Nucleus accumbens (tissue), 56 donors: ENCODE measurements at places on chromosomes 6 and 20.

DNA sequence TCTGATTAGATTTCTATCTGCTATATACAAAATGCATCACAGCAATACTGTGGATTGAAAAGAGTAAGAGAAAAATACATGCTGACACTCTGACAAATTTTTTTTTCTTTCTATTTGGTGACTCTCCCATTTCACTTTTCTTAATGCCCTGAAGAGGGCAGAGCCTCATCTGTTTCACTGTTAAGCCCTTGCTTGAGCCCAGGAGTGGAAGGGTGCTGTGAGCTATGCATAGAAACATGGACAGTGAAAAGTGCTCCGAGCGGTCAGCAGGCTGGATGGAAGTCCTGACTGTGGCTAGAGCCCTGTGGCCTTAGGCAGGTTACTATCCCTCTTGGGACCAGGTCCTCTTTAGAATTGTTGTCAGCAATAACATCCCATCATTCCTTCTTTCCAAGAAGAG lies 17.4 kb upstream of the CSE1L start:
- no peak for DNase-seq

GRCh38 chr6:141309295-141309694 lies 823.4 kb upstream of the GJE1 start:
- no peak for DNase-seq

DNA sequence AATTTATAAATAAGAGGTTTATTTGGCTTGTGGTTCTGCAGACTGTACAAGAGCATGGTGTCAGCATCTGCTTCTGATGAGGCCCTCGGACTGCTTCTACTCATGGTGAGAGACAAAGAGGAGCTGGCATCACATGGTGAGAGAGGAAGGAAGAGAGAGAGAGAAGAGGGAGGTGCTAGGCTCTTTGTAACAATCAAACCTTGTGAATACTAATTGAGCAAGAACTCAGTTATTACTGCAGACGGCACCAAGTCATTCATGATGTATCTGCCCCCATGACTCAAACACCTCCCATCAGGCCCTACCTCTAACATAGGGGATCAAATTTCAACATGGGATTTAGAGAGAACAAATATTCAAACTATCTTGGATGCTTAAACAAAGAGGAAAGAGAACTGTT lies 6.3 kb upstream of the SIRPG start:
- no peak for DNase-seq

DNA sequence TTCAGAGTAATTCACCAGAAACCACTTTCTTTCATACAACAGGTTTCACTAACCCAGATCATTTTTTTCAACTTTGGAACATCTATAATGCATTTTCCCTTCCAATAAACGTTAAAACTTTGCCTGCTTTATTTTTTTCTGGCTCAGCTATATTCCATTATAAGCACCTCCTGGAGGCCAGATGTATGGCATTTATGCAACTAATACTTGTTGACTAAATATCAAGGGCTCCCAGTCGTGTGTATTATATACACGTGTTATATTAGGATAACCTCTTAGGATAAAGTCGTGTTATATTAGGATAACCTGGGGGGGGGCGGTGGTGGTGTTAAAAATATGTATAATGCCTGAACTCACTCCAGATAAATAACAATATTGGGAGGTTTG lies 6.7 kb downstream of the OPN5 start:
- DNase-seq = no peak

- DNase-seq = no peak
Measured at GRCh38 chr6:35503534-35503933, 6.7 kb upstream of the TEAD3 start.

- DNase-seq = no peak
Measured at GRCh38 chr20:46021361-46022359, 7.4 kb upstream of the SLC12A5 start.

DNA sequence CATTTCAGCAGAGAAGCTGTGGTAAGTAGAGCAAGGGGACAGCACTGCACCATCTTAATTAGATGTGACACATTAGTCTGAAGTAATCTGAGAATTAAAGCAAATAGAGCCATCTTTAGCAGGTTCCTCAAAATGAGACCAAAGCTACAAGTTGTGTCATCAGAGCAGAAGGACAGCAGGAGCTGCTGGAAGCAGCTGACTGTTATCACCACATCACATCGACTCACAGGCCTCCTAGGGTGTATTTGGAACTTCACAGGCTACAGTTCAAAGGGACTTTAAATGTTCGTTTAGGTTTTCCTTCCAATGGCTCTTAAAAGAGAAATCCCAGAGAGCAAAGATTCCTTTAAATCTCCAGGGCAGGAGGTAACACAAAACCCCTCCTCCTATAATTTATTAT lies 69.5 kb downstream of the LCA5 start:
- no peak for DNase-seq

GRCh38 chr20:16069389-16070010 lies 503.7 kb downstream of the KIF16B start:
- no peak for DNase-seq

GRCh38 chr6:112936504-112936903 lies 589.4 kb downstream of the RFPL4B start:
- DNase-seq = no peak

DNA sequence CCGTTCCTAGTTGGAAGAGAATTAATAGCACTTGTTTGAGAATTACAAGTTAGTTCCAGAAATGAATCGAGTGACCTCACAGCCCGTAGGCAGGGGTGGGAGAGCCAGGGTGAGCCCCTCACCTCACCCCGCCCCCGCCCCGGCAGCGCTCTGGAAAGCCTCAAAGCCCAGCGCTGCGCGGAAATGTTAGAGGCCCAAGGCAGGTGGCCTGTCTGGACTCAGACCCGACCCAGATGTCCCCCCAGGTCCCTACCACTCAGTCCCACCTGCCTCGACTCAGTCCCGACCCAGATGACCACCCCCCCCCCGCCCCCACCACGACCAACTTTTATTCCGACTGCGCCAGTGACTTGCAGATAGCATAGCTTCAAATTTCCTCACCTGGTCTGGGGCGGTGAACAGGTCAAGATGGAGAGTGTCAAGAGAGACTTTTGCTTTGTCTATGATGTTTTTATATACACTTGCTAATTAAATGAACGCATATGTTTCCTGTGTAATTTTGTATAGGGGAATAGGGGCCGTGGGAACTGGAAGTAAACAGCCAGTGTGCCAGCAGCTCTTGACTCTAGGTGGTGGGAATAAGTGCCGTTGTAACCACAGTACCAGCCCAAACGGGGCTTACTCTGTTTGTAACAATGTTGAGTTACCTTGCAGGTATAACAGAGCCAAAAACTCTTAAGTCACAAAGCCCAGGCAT lies 1.2 kb upstream of the PXDC1 start:
- no peak for DNase-seq

GRCh38 chr20:20894280-20894679 lies 181.8 kb upstream of the RALGAPA2 start:
- no peak for DNase-seq

- no peak for DNase-seq
Measured at GRCh38 chr6:111032484-111033140, 50.8 kb downstream of the RPF2 start.

DNA sequence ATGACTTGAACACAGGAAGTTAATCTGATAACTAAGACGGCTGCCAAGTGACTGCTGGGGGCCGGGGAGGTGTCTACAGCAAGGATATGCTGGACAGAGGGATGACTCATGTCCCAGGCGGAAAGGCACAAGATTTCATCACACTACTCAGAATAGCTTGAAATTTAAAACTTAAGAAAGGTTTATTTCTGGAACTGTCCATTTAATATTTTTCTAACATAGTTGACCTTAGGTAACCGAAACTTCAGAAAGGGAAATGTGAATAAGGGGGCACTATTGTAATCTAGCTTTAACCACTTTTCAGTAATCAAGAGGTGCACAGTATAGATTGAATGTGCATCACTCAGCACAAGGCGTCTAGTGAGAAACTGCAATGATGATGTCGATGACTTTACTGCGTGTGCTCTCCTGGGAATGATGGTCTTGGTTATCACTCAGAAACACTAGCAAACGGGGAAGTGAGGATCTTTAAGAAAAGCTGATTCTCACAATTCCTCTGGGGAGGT lies 171.5 kb downstream of the QKI start:
- DNase-seq = no peak

GRCh38 chr6:34476447-34476846 lies 10.6 kb downstream of the PACSIN1 start:
- DNase-seq = no peak

DNA sequence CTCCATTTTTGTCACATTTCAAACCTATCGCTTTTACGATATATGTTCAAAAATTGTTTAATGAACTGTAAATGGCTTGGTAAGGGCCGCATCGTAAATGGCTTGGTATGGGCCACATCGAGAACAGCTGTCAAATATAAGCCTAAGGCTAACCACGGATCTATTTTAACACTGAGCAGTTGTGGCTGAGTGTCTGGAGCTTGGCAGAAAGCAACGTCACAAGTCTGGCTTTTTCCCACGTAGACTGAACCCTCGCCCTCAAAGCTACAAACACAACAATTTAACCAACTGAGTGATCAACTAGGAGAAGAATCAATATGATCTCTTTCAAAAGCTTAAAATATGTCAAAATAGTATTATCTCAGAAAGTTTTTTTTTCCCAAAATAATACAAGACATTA lies 71.4 kb upstream of the PRSS16 start:
- DNase-seq = no peak

DNA sequence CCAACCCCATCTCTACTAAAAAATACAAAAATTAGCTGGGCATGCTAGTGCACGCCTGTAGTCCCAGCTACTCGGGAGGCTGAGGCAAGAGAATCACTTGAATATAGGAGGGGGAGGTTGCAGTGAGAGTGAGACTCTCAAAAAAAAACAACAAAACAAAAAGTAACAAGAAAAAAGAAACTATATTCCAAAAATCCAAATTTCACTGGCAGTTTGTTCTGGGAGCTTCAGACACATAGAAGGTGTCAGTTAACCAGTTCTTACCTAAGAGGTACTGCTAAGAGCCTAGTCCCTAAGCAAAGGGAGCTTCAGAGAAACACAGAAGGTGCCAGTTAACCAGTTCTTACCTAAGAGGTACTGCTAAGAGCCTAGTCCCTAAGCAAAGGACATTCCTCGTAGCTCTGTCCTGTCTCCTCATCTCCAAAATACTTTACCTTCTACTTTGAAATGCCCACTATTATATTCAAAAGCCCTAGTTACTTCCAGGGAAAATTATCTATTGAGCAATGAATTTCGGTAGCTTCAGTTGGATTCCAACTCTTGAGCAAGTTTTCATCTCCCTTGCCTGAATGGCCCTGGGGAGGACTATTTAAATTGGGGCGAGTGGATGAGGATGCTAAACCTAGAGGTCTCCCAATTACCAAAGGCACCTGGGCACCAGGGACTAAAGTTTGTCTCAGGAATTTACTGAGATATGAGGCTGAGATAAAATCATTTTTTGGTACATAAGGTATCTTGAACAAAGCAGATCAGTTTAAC lies 41.0 kb downstream of the HFE start:
- no peak for DNase-seq

GRCh38 chr6:70680396-70680795 lies 12.7 kb downstream of the SMAP1 start:
- DNase-seq = no peak

DNA sequence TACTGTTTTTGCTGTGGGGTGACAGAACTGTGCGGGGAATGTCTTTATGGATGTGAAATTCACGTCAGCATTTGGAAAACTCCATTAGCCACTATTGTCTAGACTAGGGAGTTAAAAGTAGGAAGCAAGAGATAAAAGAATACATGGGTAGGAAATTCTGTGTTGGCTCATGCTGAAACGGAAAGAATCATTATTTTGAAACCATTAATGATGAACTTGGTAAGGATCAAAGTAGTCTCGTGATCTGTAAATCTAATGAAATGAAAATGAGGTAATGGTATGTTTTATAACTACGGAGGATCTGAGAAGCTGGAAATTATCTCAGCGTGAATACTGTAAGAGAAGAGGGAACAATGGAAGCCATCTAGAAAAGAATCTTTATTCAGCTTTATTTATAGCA lies 11.1 kb upstream of the CD40 start:
- DNase-seq = no peak

- DNase-seq = no peak
Measured at GRCh38 chr6:5412017-5412416, 150.7 kb downstream of the FARS2 start.

DNA sequence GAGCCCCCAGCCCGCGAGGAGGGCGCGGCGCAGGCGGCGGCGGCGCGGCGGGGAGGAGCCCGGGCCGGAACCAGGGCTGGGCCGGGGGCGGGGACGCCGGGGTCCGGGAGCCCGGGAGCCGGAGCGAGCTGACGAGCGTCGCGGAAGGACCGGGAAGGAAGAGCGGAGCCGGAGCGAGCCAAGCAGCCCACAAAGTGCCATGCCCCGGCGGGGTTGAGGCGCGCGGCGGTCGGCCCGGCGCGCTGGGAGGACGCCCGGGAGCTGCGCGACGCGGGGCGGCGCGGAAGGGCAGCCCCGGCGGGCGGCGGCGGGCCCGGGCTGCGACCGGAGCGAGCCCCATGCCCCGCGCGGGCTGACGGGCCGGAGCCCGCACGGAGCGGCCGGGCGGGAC lies 289 bp downstream of the FOXP4 start:
- DNase-seq = no peak

GRCh38 chr20:46040902-46041535 lies 12.0 kb downstream of the SLC12A5 start:
- DNase-seq = no peak

DNA sequence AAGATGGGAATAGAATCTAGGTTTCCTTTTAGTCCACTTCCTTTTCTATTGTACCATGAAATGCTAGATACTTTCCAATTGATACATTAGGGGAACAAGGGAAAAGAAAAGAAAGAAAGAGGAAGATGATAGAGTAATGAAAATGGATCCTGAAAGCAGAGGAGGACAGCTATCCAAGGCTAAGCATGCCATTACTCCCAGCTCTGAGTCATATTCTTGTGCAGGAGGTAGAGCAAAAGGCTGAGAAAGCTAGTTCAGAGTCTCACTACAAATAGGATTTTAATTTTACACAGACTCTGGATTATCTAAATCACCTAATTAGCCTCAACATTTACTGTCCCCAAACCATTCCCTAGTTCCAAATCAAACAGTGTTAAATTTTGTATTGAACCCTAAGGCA lies 23.6 kb downstream of the RWDD2A start:
- DNase-seq = no peak

GRCh38 chr6:31713991-31714684 lies 1.0 kb upstream of the LY6G6D start:
- no peak for DNase-seq

DNA sequence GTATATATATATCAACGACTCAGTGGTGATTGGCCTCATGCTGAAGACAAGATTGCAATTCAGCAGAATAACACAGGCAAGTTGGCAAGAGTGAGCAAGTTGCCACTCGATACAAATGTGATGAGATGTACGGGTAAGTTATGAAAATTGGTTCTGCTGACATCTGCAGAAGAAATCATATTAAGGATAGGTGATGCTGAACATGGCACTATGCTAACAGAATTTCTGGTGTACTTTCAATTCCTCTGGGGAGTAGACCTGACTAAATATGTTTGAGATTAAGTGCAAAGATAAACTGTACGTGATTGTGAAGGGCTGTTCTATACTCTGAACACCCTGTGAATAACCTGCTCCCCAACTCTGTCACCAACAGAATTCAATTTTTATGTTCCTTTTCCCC lies 758.2 kb downstream of the TBC1D32 start:
- DNase-seq = no peak

DNA sequence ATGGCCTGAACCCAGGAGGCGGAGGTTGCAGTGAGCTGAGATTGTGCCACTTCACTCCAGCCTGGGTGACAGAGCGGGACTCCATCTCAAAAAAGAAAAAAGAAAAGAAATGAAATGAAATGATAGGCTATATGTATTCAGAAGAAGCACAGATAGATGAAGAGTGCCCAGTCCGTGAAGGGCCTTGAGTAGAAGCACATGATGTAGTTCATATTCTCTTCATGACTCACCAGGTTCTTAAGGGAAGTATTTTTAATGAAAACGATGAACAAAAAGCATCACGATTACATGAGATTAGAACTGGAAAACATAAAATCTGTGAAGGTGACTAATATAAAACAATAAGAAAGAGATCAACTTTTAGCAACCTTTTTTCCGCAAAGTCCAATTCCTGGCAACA lies 29.8 kb downstream of the TPD52L1 start:
- no peak for DNase-seq
